ENCODE measurements at places on chromosomes 6 and 20.
A peak's percentile ranks its signal among the peaks of the same experiment; 100 is the strongest.

DNA sequence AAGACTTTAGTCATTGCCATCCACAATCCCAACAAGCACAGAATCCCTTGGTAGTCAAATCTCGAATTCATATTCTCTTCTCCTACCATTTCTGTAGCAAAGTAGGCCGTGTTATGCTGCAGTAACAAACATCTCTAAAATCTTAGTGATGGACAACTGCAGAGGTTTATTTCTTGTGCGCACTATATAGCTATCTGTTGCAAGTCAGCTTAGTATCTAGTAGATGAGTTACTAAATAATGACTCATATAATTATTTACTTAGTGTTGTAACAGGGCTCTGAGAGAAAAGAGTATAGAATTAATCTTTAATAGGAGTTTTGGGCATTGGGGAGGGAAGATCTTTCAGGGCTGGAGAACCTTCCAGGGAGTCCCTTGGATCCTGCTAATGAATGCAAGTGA, 73.3 kb downstream of the CAP2 start:
- no peak for DNase-seq

- no peak for DNase-seq
Measured at GRCh38 chr20:4131911-4132310, 116.6 kb upstream of the RNF24 start.

DNA sequence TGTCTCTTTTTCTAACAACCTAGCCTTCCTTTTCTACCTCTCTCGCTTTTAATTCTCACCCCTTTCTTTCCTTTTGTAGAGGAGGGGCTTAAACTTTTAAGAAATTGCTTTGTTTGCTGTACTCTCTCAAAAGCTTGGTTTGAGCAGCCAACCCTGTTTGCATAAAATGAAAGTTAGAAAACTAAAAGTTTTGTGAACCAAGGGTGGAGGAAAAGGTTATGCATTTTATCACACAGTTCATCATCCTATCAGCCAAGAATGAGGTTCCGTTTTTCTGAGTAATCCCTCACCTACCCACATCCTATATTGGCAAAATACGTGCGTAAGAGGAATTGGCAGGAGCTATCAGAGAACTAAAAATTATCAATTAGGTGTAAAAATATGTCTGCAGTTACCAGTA, 42.8 kb upstream of the LOC128125822 start:
- no peak for DNase-seq

- DNase-seq, result no peak
Measured at GRCh38 chr6:134574491-134574890, 256.6 kb upstream of the SGK1 start.

- DNase-seq, result no peak
Measured at GRCh38 chr20:3188823-3189413, 15.6 kb downstream of the DDRGK1 start.

DNA sequence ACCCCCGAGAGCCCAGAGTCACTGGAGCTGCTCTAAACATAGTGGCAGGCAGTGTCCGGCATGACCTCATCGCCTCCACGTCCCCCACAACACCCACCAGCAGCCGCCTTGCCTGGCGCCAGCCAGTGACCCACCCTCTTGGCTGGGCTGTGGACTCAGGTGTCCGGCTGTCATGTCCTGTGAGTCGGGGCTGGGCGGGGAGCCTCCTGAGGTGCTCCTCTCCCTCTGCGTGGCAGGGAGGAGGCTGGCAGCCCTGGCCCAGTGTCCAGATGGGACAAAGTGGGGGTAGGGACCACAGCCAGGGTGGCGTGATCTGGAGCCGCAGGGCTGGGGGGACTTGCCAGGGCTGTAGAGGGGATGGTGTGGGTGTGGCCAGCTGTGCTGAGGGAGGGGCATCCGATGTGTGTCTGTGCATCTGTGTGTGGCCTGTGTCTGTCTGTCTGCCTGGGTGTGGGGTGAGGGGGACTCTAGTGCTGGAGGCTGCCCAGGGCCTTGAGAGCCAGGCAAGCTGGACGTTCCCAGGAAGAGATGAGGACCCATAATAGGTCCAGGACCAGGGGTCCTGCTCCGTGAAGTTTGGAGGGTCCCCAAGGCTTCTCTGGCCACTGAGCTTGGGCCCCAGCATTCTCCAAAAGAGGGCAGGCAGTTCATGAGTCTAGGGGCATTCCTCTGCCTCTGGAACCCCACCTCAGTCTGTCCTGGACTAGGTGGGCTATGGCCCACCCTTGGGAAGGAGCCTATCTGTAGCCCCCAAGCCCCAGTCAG, 2.3 kb upstream of the SOX18 start:
- peak; percentile 93 for DNase-seq

Measured in kidney capillary endothelial cell (primary cell).